Lung (tissue), 17 donors: ENCODE measurements at places on chromosomes 1 and 21. TPM values are rescaled to one million over a fixed set of nuclear protein-coding genes. Genes with fewer than 3 reads are reported as not detected.

The KPRP gene
- not detected for total RNA-seq

GRCh38 chr1:55321942-55322341 lies 106.8 kb upstream of the USP24 start:
- peak; percentile 80 for DNase-seq

GRCh38 chr1:162113419-162113818 lies 43.9 kb downstream of the NOS1AP start:
- DNase-seq: no peak

DNA sequence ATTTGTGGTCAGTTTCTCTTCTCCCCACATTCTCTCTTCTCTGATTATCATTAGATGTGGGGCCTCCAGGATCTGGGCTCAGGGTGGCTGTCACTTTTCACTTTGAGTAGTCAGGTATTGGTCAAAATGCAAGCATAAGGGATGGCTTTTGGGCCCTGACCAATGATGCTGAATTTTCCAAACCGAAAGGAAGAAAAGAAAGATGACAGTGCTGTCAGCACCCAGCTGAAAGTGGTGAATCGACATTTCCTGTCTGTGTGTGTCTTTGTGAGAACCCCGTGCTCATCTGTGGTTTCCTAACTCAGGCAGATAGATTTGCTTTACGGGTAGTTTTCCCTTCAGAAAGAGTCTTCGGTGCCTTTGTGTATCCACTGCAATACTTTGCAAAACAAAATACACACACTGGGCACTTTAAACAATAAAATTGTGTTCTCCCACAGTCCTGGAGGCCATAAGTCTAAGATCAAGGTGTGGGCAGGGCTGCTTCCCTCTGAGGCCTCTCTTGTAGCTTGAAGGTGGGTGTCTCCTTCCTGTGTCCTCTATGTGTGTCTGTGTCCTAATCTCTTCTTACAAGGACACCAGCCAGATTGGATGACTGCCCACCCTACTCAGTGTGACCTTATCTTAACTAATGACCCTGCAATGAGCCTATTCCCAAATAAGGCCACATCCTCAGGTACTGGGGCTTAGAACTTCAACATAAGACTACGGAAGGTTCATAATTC lies 274.8 kb upstream of the AJAP1 start:
- DNase-seq: no peak

DNA sequence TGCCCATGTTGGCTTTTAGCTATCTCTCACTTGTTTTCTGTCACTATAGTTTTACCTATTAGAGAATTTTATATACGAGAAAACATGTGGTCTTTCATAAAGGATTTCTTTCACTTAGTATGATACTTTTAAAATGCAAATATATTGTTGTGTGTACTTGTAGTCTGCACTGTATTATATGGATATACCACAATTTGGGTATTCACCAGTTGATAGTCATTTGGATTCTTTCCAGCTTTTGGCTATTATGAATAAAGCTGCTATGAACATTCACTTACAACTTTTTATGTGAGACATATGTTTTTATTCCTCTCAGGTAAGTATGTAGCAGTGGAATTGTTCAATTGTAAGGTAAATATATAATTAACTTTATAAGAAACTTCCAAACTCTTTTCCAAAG lies 441.5 kb downstream of the GPATCH2 start:
- DNase-seq: no peak
